ENCODE measurements at places on chromosomes 1 and 21.
A peak's percentile ranks its signal among the peaks of the same experiment; 100 is the strongest.

DNA sequence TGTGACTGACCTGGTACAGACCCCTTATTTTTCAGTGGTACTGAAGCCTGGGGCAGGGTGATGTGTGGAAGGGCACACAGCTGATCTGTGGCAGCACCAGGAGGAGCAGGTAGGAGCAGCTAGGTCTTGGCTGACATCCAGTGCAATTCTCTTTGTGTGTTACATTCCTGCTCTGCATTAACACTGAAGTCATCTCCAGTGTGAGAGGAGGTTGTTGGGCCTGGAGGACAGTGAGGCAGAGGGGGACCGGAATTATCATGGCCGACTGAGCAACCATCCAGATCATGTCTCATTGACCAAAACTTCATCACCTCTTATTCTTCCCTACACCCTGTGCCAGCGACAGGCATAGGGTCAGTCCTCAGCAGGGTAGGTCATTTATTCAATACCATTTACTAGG is 1.5 kb downstream of the SLAMF8 start:
- H3K4me3 ChIP-seq: no peak overlapping the region
- H3K36me3 ChIP-seq: no peaks in the 10 kb centered on the region
- H3K4me1 ChIP-seq: peaks cover 5% of the 10 kb centered on the region
- H3K27me3 ChIP-seq: no peaks in the 10 kb centered on the region
- H3K27ac ChIP-seq: no peak overlapping the region

DNA sequence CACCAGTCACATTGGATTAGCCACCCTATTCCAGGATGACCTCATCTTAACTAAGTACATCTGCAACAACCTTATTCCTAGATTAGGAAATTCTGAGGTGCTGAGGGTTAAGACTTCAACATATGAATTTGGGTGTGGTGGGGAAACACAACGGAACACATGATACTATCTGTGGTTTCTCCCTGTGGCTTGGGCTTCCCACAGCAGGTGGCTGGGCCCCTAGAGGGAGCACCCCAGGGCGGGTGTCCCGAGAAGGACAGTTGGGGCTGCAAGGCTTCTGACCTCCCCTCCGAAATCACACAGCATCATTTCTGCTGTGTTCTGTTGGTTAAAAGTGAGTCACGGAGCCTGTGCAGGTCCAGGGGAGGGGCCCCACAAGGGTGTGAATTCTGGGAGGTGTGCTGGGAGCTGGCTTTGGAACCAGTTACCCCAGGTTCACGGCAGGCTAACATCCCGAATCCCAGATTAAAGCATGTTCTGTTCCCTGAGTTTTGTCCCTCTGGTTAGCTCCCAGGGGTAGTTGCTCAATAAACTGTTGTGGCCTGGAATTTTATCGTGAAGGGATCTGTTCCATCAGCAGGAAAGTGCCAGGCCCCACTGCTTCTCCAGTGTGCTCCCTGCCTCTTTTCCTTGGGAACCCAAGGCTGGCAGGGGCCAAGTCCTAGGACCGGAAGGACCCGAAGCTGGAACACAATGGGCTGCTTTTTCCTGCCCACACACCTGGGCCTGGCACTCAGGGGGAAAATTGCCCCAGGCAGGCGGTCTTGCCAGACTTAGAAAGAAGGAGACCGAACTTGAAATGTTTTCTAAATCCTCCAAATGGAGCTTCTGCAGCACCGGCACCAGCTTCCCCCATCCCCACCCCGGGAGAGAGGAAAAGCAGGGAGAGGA is 154.0 kb upstream of the WNT4 start:
- H3K27ac ChIP-seq: no peak overlapping the region
- H3K36me3 ChIP-seq: no peaks in the 10 kb centered on the region
- H3K4me1 ChIP-seq: peaks cover 13% of the 10 kb centered on the region

- no peak overlapping the region for H3K4me3 ChIP-seq
- no peak for DNase-seq
- H3K36me3 ChIP-seq: no peaks in the 10 kb centered on the region
- no peak overlapping the region for H3K27ac ChIP-seq
These were observed 7.2 kb downstream of the ZDHHC18 start for GRCh38 chr1:26833432-26834405.

- no peaks in the 10 kb centered on the region for H3K4me1 ChIP-seq
- H3K27me3 ChIP-seq: no peaks in the 10 kb centered on the region
- no peak overlapping the region for H3K27ac ChIP-seq
- H3K4me3 ChIP-seq: no peak overlapping the region
These were observed 37.6 kb upstream of the CAMTA1 start for GRCh38 chr1:6747674-6748073.

DNA sequence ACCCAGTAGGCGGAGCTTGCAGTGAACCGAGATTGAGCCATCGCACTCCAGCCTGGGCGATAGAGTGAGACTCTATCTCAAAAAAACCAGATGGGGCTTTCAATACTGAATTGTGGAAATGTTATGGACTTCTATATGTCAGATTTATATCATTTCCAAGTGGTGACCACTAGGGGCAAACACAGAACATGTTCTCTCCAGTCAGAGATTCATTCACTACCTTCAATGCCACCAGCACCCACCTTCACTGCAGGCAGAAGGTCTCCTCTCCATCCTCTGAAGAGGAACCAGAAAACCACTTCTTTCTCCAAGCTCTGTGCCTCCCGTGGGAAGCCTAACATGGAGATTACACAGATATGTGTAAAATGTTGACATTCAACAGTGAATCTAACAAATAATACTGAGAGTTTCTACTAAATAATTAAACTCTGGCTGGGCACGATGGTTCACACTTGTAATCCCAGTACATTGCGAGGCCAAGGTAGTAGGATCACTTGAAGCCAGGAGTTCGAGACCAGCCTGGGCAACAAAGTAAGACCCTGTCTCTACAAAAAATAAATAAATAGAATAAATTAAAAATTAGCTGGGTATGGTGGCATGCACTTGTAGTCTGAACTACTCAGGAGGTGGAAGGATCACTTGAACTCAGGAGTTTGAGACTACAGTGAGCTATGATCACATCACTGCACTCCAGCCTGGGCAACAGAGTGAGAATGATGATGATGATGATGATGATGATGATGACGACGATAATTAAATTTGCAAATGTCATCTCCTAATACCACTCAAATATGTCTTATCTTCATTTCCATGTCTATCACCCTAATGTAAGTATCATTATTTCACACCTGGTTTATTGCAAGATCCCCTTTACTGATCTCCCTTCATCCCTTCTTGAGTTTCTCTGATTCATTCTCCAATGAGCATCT is 151.1 kb downstream of the ZNF281 start:
- no peak overlapping the region for H3K4me3 ChIP-seq
- no peaks in the 10 kb centered on the region for H3K36me3 ChIP-seq
- H3K4me1 ChIP-seq: no peaks in the 10 kb centered on the region
- H3K27me3 ChIP-seq: no peaks in the 10 kb centered on the region
- no peak overlapping the region for H3K27ac ChIP-seq
- DNase-seq: no peak

- H3K4me1 ChIP-seq: no peaks in the 10 kb centered on the region
- peak; percentile 25 for DNase-seq
- no peak overlapping the region for H3K4me3 ChIP-seq
- no peaks in the 10 kb centered on the region for H3K27me3 ChIP-seq
- H3K27ac ChIP-seq: no peak overlapping the region
These were observed 70.2 kb downstream of the TRIM11 start for GRCh38 chr1:228336308-228337030.

- no peaks in the 10 kb centered on the region for H3K36me3 ChIP-seq
- no peak overlapping the region for H3K27ac ChIP-seq
- no peaks in the 10 kb centered on the region for H3K27me3 ChIP-seq
- H3K4me3 ChIP-seq: no peak overlapping the region
- H3K4me1 ChIP-seq: no peaks in the 10 kb centered on the region
These were observed 413.6 kb upstream of the ESRRG start for GRCh38 chr1:217136895-217137205.

- H3K4me3 ChIP-seq: peak overlapping the region; percentile 13
- H3K27me3 ChIP-seq: no peaks in the 10 kb centered on the region
- H3K36me3 ChIP-seq: no peaks in the 10 kb centered on the region
- H3K4me1 ChIP-seq: peaks cover 84% of the 10 kb centered on the region
- DNase-seq: peak; percentile 88
- H3K27ac ChIP-seq: peak overlapping the region; percentile 99
These were observed 100.8 kb downstream of the PBX1 start for GRCh38 chr1:164659621-164660411.

DNA sequence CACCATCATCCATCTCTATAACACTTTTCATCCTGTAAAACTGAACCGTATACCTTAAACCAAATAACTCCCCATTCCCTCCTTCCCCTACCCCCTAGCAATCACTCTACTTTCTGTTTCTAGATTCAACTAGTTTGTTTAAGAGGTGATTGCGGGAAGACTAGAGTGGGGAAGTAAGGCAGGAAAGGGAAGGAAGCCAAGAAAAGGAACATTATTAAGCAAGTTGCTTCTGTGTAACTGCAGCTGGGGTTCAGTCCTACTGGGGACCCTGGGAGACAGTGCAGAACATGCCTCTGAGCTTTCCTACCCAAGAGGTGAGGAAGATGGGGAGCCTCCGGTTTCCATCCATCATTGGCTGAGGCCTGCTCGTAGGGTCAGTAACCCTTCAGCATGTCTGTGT is 28.9 kb upstream of the H3-3A start:
- H3K4me1 ChIP-seq: peaks cover 13% of the 10 kb centered on the region
- no peak overlapping the region for H3K4me3 ChIP-seq
- H3K27ac ChIP-seq: no peak overlapping the region
- no peaks in the 10 kb centered on the region for H3K36me3 ChIP-seq
- H3K27me3 ChIP-seq: no peaks in the 10 kb centered on the region
- DNase-seq: no peak

DNA sequence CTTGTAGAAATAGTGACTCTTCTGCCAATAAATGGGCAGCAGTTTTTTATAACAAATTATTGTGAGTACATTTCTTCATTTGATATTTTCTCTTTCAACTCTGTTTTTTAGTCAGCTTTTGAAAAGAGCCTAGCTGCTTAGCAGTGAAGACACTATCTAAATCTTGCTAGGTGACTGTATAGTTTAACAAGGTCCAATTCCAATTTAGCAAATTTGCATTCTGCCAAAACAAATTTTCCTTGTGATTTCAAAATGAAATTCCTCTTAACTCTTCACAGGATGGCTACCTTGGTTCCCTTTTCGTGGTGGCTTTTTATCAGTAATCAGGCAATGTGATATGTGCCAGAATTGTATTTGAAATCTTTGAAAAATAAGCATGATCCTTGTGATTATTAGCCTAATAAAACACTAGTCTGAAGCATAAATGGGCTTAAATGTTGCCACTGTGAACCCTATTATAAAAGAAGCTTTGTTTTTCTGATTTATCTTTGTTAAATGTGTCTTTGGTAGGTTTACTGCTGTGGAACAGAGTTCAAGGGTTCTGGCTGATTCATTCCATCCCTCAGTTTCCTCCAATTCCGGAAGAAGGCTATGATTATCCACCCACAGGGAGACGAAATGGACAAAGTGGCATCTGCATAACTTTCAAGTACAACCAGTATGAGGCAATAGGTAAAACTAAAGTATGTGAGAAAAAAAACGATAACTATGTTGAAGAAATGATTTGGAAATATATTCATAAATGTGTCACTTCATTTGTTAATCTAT is 12.2 kb downstream of the DNASE2B start:
- no peaks in the 10 kb centered on the region for H3K27me3 ChIP-seq
- no peaks in the 10 kb centered on the region for H3K4me1 ChIP-seq
- H3K36me3 ChIP-seq: no peaks in the 10 kb centered on the region
- H3K4me3 ChIP-seq: no peak overlapping the region
- no peak for DNase-seq
- no peak overlapping the region for H3K27ac ChIP-seq

GRCh38 chr1:206933333-206933945 is 11.7 kb upstream of the FCMR start:
- no peaks in the 10 kb centered on the region for H3K36me3 ChIP-seq
- no peaks in the 10 kb centered on the region for H3K27me3 ChIP-seq
- H3K4me3 ChIP-seq: no peak overlapping the region

DNA sequence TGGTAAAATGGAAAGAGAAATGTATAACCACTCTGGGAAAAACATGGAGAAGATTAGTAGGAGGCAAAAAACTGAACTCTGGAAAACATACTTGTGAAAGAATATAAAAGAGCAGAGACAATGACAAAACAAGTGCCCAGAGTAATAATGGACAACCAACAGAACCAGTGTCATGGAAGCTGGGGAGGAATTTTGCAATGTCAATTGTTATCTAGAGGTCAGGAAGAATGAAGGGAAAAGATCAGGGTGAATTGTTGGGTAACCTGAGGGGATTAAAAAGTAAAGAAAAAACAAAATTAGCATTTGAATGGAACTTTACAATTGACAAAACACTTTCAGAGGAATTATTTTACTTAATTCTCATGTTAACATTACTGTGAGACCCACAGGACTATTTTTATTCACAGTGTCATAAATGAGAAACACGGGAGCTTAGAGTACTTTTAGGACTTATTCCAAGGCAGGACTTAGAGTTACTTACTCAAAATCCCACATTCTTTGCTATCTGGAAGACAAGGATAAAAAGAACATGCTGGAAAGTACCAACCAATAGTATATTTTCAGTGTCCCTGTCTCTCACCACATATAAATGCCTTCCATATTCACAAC is 19.5 kb downstream of the JAM2 start:
- no peaks in the 10 kb centered on the region for H3K36me3 ChIP-seq
- no peaks in the 10 kb centered on the region for H3K27me3 ChIP-seq
- no peaks in the 10 kb centered on the region for H3K4me1 ChIP-seq
- no peak overlapping the region for H3K27ac ChIP-seq
- no peak for DNase-seq
- no peak overlapping the region for H3K4me3 ChIP-seq

- no peaks in the 10 kb centered on the region for H3K36me3 ChIP-seq
- no peak overlapping the region for H3K4me3 ChIP-seq
- no peaks in the 10 kb centered on the region for H3K4me1 ChIP-seq
These were observed 40.8 kb upstream of the NEXN start for GRCh38 chr1:77847621-77848080.

DNA sequence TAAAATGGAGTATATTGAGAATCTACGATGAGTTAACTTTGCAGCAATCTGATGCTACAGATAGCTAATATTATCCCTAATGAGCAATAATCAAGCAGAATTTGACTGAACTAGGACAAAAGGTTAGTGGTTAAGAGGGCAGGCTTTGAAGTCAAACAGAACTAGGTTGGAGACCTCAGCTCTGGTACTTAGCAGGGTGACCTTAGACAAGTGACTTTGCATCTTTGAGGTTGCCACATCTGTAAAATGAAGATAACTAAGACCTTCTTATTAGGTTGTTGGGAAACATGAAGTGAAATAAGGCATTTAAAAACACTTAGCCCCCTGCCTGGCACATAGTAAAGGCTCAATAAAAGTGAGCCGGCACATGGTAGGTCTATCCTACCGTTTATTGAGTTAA is 4.3 kb upstream of the FUCA1 start:
- H3K27me3 ChIP-seq: no peaks in the 10 kb centered on the region
- H3K27ac ChIP-seq: no peak overlapping the region
- H3K36me3 ChIP-seq: no peaks in the 10 kb centered on the region
- H3K4me1 ChIP-seq: 0 out of 2 replicates have a peak, but pooled peaks cover 8% of the 10 kb centered on the region

- DNase-seq: no peak
- no peaks in the 10 kb centered on the region for H3K4me1 ChIP-seq
- H3K4me3 ChIP-seq: no peak overlapping the region
These were observed 1298.8 kb downstream of the PLA2G4A start for GRCh38 chr1:188127507-188127906.

DNA sequence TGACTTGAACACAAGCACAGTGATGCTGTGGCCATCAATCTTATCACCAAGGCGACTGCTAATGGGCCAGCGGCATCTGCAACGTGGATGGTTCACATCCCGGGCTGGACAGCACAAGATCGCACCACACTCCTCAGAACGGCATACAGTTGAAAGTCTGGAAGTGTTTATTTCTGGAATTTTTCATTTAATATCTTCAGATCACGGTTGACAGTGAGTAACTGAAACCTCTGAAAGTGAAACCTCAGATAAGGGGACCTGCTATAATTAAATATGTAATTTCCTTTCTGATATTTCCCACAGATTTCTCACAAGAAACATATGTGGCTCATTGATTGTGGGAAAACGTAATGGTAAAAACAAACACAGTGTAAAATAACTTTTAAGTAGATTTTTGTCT is 83.7 kb downstream of the POFUT2 start:
- no peaks in the 10 kb centered on the region for H3K36me3 ChIP-seq
- no peaks in the 10 kb centered on the region for H3K27me3 ChIP-seq
- H3K4me3 ChIP-seq: no peak overlapping the region
- H3K27ac ChIP-seq: no peak overlapping the region
- no peaks in the 10 kb centered on the region for H3K4me1 ChIP-seq

All from Caco-2 (cell line).